ENCODE measurements at places on chromosomes 1 and 21.
A peak's percentile ranks its signal among the peaks of the same experiment; 100 is the strongest.

- DNase-seq = no peak
These were observed 872.4 kb downstream of the BRINP3 start for GRCh38 chr1:189605226-189605625.

DNA sequence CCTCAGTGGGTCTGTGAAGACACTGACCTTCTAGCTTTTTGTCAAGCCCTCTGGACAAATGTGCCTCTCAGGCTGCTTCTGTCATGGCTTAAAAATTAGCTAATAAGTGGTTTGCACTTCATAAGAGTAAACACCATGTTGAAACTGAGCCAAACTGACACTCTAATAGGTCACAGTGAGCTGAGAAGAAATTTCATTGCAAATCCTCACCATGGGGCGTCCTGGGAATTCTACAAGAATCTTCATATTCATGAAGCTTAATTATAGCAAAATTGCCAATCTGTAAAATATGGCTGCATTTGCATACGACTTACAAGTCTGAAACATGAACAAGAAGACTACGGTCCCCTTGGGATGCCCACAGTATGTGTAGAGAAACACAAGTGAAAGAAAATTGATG, 188.6 kb downstream of the DSCAM start:
- DNase-seq = no peak

GRCh38 chr1:94033849-94034248, 87.1 kb downstream of the ABCA4 start:
- no peak for DNase-seq

GRCh38 chr21:32538147-32538792, 47.1 kb downstream of the TCP10L start:
- peak; percentile 6 for DNase-seq

- DNase-seq = no peak
These were observed 133.3 kb downstream of the FOXD2 start for GRCh38 chr1:47571161-47571560.
